ENCODE measurements at places on chromosomes 7 and 10. TPM values are rescaled to one million over a fixed set of nuclear protein-coding genes. Genes with fewer than 3 reads are reported as not detected.

The ZNRF2 gene
- 9.3 TPM for total RNA-seq

The PDE6C gene
- total RNA-seq, result not detected

The WDFY4 gene
- 0.08 TPM for total RNA-seq

The IGFBP3 gene
- 1.3 TPM for total RNA-seq

The EIF4H gene
- total RNA-seq, result 343 TPM

The IFIT5 gene
- total RNA-seq, result 8.7 TPM

The KDM7A gene
- total RNA-seq, result 24.7 TPM

The DNAJB12 gene
- 38.0 TPM for total RNA-seq

- DNase-seq, result no peak
These were observed 30.8 kb upstream of the PLCE1 start for GRCh38 chr10:93962973-93963372.

- no peak for DNase-seq
These were observed 138.1 kb downstream of the ARHGAP22 start for GRCh38 chr10:48466611-48467240.

- no peak for DNase-seq
These were observed 588.0 kb upstream of the MGMT start for GRCh38 chr10:128879030-128879429.

- DNase-seq, result no peak
These were observed 782.9 kb downstream of the CCSER2 start for GRCh38 chr10:85111271-85111670.

DNA sequence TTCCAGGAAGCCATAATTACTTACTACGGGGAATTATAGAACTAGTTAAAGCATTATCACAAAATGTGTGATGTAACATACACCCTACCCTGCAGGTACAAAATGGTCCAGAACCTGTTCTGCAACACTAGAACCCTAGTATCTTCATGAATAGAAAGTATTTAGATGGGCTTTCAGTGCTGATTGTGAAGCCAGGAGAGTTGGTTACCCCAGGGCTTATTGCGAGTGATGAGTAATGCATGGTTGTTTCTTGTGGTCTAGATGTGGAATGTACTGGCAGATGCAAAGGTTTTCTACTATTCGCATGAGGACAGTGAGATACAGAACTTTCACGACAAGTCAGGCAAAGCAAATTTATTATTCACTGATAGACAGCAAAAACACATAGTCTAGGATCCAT lies 33.6 kb upstream of the AGR3 start:
- no peak for DNase-seq

GRCh38 chr10:125359401-125359800 lies 199.0 kb upstream of the CTBP2 start:
- DNase-seq, result no peak

DNA sequence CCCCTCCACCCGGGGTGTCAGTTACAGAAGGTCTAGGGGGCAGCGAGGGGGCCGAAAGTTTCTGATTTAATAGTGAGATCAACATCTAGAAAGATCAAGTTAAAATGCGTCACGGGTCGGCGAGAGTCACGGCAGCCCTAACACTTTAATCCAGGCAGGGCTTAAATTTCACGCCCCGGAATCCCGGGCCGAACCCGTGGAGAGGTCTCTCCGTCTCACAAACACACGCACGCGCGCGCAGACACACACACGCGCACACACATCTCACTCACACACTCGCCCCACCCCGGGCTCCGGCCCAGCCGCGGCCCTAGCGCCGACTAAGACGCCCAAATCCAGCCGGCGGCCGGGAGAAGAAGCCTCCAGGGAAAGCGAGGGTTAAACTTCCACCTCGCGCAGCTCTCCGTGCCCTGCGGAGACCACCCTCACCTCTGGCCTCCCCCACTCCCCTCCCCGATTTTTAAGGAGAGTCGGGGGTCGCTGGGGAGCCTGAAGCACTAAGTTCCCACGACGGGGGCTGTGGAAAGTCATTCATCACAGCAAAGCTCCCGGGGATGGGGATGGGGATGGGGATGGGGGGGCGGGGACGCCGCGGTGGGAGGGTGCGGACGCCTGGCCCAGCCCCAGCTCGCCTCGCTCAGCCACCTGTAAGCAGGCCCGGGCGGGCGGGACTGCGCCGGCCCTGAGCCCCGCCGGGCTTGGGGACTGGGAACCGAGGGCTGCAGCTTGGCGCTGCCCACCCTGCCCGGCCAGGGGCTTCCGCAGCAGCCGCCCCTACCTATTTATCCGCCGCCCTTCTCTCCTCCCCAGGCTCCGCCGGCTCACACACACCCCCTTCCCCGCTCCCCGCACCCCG lies 1.6 kb downstream of the PDGFA start:
- DNase-seq, result no peak

GRCh38 chr10:128217136-128217535 lies 90.9 kb upstream of the MKI67 start:
- no peak for DNase-seq

GRCh38 chr7:28126410-28127041 lies 54.1 kb downstream of the JAZF1 start:
- DNase-seq, result no peak

DNA sequence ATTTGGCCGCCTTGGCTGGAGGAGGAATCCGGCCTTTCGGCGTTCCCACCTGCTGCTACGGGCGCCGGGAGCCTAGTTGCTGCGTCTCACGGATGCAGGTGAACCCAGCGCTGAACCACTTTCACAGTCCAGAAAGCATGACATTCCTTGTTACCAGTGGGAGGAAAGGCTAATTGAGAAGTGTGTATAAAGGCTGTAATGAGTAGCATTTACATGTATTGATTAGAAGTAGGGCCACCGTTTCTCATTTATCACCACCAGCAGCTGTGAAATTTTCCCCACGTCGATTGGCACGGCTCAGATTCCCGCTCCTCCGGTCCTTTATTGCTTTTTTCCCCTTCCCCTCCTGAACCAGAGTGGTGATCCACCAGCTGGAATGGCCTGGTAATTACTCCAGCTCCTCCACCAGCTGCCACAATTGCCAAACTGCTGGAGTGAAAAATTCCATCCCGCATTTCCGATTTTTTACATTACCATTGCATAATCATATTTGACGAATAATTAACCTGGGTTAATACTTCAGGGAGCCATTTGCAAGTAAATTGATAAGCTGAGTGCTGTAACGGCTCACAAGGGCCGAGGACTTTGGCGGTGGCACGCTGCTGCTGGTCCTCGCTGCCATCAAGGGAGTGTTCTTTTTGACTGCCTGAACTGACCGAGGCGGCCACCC lies 153.3 kb downstream of the POU6F2 start:
- no peak for DNase-seq

DNA sequence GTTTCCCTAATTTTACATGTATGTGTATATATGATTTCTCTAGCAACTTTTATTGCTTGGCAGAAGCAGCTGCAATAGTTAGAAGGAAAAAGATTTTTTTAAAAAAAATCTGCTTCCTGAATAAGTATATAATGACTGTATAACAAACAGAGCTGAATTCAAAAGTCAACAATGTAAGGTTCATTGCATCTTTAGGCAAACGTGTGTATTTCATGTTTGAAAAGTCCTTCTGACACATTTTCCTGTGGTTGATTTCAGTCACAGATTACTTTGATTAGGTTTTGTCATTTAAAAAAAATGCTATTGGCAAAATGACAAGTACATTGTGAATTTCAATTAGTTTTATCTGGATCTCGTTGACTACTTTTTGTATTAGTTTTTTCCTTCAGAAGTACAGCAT lies 231.0 kb downstream of the CSTF2T start:
- no peak for DNase-seq

DNA sequence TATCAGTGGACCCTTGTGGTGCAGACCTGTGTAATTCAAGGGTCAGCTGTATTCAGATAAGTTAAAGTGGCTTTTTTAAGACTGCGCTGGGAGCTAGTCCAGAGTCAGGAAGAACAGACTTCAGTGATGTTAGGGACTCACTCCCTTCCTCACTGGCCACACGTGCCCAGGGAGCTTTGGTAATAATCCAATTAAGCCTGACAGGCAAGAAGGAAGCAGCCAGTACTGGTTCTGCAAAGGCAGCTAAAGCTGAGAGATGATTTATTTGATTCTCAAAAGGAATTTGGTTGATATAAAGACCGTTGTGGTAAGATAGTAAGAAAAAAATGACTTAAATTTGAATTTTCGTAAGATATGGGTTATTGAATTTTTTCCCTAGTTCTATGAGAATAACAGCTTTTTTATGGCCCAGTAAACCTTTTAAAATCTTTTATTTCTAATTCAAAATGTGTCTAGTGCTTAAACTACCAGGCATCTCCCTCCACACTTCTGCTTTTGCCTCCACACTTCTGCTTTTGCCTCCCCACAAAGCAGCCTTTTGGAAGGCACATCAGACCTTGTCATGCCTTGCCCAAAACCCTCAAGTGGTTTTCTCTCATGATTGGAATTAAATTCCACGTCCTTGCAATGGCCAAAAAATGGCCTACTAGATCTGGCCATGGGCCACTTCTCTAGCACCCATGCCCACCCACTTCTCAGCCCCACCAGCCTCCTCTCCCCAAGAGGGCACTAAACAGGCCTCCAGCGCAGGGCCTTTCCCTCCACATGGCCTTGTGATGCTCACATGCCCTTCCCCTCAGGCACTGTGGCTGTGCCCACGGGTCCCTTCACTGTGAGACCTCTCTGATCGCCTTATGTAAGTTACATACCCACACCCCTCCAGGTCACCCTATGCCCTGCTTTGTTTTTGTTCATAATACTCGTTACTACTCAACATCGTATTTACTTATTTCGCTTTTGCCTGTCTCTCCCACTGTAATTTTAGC lies 92.5 kb downstream of the POU6F2 start:
- no peak for DNase-seq

GRCh38 chr7:36638140-36638539 lies 86.2 kb downstream of the AOAH start:
- no peak for DNase-seq

DNA sequence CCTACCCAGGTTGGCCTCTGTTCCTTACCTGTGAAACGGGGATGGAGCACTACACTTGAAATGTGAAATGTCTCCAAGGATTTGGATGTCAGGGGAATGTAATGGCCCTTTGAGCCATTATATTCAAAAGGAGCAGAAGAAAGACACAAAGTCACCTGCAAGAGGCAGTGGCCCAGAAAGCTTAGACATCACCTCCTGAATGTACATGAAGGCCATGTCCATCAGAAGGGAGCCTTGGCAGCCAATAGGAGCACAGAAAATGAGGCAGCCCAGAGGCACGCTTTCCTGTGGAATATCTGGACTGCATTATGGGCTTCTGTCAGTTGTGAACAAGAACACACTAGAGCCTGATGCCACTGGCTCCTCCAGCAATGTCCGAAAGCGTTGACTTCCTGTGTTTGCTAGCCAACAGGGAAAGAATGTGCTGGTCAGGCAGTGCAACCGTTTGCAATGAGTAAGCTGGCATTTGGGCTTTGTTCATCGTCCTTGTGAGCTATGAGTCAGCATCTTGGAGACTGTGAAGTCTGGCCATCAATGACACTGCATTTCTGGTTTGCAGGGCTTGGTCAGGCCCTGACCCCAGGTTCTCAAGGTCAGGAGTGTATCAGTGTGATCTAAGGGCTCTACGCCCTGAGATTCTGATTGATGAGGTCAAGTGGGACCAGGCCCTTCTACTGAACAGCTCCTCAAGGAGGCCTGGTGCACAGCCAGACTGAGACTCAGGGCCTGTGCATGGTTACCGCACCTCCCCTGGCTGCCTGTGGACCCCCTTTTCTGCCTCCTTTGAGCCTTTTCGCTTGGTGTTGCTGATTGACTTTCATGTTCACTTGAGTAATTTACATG lies 222.4 kb downstream of the RPS24 start:
- no peak for DNase-seq

- DNase-seq, result no peak
These were observed 36.7 kb upstream of the STK17A start for GRCh38 chr7:43546231-43546630.

DNA sequence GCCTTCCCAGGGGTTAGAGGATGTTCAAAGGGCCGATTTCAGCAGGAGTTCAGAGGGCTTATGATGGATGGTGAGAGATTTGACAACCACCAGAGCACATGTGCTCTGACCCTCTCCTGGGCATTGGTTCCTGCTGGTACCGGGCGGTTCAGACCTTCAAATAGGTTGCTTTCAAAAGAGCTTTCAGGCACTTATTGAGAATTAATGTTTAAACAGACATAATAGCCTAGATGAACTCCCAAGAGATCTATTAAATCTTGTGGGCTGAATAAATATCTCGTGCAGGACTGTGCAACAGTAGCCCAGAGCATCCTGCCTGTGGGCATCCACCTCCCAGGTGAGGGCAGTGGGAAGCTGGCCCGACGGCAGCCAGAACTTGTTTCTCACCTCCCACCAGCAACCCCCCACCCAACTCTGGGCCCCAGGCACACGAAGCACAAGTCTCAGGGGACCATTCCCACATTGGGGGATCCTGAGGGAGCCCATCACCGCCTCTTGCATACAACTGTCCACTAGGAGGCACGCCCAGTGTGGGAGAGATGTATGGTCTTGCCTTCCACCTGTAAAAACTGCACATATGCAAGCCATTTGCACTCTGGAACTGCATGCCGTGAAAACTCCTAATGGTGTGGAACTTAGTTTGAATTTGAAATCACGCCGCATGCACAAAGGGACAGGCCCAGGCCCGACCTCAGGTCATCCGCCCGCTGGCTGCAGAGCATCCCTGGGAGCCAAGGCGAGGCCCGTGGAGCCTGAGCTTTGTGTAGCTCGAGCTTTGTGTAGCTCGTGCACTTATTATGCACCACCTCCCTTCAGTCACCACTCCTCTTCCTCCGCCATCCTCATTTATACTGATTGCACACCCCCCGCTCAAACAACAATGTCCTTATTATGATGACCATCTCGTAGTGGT lies 147.8 kb downstream of the ADCY1 start:
- DNase-seq, result no peak

Measured in activated T-helper 1 cell treated with anti-CD3 and anti-CD28 coated beads, Interleukin-12 subunit alpha, Interleukin-12 subunit beta, Interleukin-2, Interleukin-4 antibody, amounts not matched to agents 30 ng/mL and 10 ng/mL and 1 ng/mL, durations not matched to agents 14 hours and 24 hours and 36 hours (primary cell).